ENCODE measurements at places on chromosomes 7 and 10.

- no peak for DNase-seq
These were observed 95.1 kb downstream of the USP6NL start for GRCh38 chr10:11516431-11516746.

DNA sequence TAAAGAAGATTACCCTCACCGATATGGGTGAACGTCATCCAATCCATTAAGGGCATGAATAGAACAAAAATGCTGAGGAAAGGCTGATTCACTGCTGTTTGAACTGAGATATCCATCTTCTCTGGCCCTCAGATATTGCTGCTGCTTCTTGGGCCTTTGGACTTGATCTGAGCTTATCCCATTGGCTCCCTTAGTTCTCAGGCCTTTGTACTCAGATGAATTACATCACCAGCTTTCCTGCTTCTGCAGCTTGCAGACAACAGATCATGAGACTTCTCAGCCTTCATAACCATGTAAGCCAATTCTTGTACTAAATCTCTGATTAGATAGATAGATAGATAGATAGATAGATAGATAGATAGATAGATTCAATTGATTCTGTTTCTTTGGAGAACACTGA is 40.2 kb downstream of the CYCS start:
- DNase-seq, result no peak

DNA sequence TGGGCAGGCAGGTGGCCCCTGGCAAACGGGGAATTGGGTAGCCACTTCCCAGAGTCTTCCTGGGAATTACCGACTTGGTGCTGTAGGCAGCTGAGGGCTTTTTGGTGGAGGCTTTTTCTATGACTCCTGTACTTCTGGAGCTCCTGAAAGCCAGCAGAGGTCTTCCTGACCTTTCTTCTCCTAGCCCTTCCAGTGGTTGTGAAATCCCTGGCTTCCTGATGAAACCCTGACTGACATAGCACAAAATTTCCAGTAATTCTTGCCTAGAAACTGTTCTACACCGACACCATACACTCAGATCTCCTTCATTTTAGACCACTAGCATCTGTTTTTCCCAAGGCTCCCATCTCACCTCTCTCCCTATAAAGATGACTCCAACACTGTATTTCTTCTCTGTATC is 120.2 kb downstream of the STRA8 start:
- DNase-seq, result no peak

DNA sequence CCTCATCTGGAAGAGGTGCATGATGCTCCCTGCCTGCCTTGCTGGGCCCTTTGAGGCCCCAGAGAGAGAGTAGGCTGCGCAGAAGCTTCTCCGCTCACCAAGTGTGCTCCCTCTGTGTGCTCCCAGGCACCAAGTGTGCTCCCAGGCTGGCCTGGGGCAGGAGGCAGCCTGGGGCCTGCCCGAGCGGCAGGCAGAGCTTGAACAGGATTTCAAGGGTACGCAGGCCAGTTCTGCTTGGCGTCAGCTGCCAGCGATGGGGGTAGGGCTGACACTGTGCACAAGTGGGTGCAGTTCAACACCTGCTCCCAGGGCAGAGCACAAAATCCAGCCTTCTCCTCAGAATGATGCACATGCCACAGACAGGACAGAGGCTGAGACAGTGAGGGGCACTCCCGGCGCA is 119.7 kb downstream of the FAM53B start:
- no peak for DNase-seq

- no peak for DNase-seq
These were observed 86.9 kb upstream of the KCND2 start for GRCh38 chr7:120185940-120186682.

DNA sequence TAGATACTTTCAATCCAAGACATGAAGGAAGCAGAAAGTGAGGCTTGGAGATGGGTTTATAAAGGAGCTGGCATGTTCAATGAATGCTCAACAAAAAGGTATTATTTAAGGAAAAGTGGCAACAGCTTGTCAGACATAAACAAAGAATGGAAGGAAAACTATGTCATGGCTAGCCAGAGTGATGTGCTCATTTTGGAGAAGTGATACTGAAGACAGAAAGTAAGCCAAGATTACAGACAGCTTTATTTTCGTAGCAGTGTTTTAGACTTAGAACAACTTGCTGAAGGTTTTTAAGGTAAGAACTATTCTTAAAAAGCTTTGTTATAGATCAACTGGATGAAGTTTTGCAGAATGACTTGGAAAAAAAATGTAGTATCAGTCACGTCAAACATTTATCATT is 160.5 kb upstream of the FERD3L start:
- DNase-seq, result no peak

DNA sequence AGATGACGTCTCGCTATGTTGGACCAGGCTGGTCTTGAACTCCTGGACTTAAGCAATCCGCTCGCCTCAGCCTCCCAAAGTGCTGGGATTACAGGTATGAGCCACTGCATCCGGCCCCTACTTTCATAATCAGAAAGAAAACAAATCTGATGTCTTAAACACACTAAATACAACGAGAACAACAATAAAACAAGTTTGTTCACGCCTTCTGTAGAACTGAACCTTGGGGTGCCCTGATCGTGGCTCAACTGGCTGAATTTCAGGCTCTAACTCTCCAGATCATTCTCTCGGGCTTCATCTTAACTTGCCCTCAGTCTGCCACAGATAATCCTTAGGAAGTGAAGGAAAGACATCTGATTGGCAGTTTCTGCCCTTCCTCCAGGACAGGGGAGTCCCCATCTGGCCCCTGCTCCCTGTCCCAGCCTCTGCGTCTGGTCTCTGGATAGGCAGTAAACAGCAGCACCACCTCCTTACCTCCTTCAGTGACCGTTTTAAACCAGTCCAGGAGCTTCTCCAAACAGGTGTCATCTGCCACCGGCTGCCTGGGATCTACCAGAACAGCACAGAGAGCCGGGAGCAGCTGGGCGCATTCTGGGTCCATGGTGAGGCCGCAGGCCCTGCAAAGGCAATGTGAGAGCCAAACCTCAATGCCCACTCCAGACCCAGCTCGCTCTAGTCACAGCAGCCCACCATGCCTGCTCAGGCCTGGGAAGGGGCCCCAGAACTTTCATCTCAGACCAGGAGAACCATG is 1.3 kb downstream of the BRAT1 start:
- no peak for DNase-seq

- no peak for DNase-seq
These were observed 9.1 kb downstream of the COMTD1 start for GRCh38 chr10:75226656-75227055.

- DNase-seq, result no peak
These were observed 257.3 kb downstream of the BMPER start for GRCh38 chr7:34162677-34163076.

GRCh38 chr10:80356563-80356988 is at the start of the genes DYDC1 and DYDC2:
Gene DYDC1 (minus strand): TSS chr10:80356755. CDS start chr10:80352601, 4,154 bp downstream.
Gene DYDC2 (plus strand): TSS chr10:80356781. CDS start chr10:80362444, 5,663 bp downstream.
- no peak for DNase-seq

DNA sequence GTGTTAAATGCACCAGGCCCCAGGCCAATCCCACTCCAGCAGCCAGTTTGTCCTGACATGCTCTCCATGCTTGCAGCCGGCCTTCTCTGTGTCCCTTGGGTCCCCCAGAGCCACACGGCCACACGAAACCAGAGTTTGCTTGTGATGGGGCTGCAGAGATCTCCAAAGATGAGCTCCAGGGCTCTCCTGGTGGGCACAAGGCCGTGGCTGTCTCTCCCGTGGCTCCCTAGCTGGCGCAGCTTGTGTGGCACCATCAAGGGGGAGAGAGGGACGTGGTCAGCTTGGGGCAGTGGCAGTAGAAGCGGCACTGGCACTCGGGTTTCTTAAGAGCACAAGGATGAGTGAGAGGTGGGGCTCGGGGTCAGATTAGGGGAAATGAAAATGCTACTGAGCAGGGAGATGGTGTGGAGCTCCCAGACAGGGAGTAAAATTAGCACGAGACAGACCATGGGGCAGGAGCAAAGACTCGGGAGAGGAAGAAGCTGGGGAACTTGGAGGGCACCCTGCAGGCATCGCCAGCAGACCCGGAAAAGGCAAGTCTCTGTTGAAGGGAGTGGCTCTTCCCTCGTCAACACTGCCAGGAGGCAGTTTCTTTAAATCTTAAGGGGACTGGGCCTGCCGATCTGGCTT is 572.5 kb upstream of the FOXK1 start:
- DNase-seq, result no peak

GRCh38 chr7:101582971-101583370 is 46.1 kb downstream of the MYL10 start:
- DNase-seq, result no peak

- no peak for DNase-seq
These were observed 99.7 kb upstream of the FZD1 start for GRCh38 chr7:91164506-91164905.

DNA sequence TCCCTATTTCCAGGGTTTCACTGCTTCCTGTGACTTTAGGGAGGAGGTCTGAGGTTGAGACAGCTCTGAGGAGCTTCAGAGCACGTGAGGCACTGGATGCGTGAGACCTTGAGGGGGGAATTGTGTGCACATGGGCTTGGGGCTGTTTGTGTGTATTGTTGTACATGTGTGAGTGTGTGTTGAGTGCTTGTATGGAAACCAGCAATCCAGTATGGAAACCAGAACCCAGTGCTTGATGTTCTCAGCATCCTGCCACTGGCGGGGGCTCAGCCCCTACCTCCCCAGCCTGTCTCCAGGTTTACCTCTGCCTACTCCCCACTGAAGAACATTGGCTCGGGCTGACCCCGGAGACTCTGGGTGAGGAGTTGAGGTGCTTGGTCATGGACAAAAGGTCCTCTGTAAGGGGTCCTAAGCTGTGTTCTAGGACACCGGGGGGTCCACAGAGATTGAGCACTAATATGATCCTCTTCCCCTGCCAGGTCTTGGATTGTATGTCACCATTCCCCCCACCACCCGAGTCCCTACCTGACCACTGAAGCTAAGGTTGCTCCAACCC is 20.8 kb downstream of the SFTPD start:
- no peak for DNase-seq

DNA sequence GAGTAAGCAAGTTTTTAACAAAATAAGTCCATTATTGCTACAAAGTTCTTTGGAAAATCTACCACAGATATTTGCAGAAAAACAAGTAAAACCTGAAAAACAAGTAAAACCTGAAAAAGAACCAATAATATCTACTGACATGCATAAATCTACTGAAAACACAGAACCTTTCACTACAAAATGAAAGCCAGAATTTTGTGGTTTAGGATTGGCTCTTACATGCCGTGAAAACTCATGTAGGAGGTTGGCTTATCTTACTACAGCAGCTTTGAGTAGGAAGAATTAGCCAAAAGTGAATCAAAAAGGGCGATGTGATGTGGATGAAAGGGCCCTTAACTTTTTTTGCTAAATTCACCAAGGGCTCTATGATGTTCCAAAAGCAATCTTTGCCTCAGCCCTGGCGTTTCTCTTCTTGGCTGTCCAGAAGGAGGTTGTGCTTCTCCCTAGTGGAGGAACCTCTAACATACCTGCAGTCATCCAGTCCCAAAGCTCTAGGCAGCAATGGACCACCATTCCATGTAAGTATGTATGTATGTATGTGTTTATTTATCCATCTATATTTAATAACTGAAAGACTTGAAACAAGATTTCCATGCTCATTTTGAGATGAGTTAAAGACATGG is 93.5 kb upstream of the ZNF804B start:
- no peak for DNase-seq

- no peak for DNase-seq
These were observed 182.1 kb downstream of the AUTS2 start for GRCh38 chr7:69780379-69780778.

DNA sequence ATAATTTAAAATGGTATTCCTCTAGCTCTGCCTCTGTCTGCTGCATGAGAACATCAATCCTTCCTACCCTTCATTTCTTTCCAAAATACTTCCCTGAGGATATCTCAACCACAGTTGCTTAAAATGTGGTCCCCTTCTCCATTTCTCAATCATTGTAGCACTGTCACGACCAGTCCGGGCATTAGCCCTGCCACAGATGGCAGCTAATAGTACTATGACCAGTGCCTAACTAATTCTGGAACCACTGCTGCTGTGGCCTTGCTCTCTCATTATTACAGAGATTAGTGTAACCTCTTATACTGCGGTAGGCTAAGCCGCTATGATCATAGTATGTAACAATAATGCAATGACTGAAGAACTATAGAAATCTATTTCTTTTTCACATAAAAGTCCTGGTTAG is 66.0 kb downstream of the REEP3 start:
- DNase-seq, result no peak

DNA sequence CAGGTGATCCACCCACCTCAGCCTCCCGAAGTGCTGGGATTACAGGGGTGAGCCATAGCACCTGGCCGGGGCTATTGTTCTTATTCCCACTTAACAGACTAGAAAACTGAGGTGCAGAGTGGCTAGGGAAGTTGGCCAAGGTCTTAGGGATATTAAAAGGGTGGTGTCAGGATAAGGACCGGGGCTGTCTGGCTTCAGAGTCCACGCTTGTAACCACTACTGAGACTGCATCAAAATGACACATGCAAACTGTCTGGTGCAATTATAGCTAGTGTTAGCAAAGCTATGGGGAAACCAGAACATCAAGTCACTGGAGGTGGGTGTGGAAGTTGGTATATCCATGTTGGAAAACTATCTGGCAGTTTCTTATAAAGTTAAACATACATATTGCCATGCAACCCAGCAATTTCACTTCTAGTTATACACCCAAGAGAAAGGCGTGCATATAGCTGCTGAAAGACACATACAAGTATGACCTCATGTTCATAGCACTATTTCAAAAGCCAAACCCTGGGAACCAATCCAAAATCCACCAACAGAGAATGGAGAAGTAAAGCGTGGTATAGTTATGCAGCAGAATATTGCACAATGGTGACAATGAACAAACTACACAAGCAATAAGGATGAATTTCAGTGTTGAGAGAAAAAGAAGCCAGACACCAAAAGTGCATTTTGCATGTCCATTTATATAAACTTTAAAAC is 33.9 kb upstream of the EEPD1 start:
- no peak for DNase-seq

- DNase-seq, result no peak
These were observed 231.1 kb downstream of the ARHGAP12 start for GRCh38 chr10:31697271-31698180.

GRCh38 chr7:135493362-135493761 is 16.5 kb downstream of the CNOT4 start:
- DNase-seq, result no peak

DNA sequence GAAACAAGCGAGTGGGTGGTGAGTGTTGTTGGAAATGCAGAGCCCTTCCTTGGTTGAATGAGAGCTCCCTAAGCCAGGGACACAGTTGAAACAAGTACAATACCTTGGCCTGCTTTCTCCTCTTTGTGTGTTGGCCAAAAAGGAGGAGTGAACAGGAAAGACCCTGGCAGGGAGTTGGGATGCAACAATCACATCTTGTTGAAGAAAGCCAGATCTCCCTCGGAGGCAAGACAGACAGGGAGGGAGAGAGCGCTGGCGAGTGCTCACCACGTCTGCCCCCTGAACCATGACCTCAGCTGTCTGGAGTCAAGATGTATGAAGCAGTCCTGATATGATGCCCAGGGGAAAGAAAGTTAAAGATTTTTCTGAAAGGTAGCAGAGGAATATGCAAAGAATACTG is 66.8 kb downstream of the ADAM12 start:
- no peak for DNase-seq
